ENCODE measurements at places on chromosomes 16 and 17.
A peak's percentile ranks its signal among the peaks of the same experiment; 100 is the strongest.

GRCh38 chr17:44115585-44116415, 7.6 kb downstream of the HDAC5 start:
- no peak for DNase-seq

DNA sequence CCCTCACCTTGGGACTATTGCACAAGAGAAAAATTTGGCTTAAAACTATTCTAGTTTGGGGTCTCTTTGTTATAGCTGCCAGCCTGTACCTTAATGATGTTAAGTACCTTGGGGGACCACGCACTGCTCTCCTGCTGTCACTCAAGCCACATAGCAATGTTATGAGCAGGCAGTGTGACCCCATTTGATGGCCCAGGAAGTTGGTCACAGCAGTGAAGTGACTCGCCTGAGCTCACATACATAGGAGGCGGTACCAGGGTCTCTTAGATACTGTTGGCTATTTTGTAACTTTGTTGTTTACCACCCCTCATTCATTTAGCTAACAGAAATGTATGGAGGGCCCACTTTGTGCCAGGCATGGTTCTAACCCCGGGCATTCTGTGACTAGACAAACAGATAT, 16.4 kb downstream of the KCNG4 start:
- no peak for DNase-seq

- peak; percentile 90 for DNase-seq
Observed at GRCh38 chr17:43125133-43125966, at the start of gene BRCA1. TSS of gene BRCA1 (minus strand) at chr17:43125364. CDS start at chr17:43124096, 1,268 bp downstream.

DNA sequence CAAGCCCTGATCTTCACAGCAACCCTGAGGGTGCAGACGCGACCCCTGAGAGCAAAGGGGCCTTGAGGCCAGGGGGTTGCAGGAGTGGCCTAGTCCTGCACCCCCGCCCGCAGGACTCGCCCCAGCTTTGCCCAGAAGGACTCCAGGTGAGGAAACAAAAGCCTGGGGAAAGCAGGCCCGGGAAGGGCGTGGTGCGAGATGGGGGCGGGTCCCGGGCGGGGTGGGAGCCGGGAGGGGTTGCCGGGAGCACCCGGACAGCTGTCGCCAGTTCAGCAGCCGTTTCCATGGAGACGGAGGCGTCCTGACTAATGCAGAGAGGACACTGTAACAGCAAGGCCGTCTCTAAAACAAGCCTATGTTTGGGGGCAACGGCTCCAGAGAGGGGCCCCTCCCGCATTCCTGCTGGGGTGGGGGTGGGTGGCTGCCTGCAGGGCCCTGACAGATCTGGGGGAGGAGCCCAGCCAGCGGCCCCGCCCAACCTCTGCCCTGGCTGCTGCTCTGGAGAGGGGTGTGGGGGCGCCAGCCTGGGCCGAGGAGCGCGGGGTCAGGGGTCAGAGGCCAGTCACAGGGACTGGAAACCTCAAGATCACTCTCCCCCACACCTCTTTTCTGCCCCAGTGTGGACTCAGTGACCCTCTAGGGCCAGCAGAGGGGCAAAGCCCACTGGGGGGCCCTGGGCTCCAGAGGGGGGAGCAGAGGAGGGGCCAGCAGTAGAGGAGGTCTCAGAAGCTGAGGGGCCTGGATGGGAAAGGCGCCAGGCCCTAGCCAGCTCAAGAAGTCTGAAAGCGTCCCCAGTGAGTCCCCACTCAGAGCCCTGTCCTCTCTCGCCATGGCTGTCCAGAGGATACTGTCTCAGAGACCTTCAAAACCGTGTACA, 3.1 kb upstream of the TPPP3 start:
- no peak for DNase-seq

GRCh38 chr16:19517424-19518089, 4.3 kb downstream of the GDE1 start:
- no peak for DNase-seq

GRCh38 chr16:17261197-17261858, 209.4 kb downstream of the XYLT1 start:
- no peak for DNase-seq

GRCh38 chr16:30724641-30725417, 23.4 kb upstream of the PHKG2 start:
- DNase-seq, result no peak

DNA sequence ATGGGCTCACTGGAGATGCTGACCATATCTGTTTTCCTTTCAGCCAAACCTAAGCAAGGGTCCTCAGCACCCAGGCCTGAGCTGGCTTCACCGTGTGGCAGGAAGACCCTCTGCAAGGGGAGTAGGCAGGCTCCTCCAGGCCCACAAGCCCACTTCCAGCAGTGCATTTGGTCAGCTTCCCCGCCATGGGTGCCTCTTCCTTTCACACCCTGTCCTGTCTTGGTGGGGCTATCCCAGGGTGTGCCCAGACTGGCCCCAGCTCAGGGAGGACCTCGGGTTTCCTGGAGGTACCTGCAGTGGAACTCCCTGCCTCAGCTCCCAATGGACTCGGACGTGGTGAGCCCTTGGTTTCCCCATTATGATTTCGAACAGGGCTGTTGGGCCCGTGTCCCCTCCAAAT, 12.7 kb upstream of the KRTAP17-1 start:
- no peak for DNase-seq

DNA sequence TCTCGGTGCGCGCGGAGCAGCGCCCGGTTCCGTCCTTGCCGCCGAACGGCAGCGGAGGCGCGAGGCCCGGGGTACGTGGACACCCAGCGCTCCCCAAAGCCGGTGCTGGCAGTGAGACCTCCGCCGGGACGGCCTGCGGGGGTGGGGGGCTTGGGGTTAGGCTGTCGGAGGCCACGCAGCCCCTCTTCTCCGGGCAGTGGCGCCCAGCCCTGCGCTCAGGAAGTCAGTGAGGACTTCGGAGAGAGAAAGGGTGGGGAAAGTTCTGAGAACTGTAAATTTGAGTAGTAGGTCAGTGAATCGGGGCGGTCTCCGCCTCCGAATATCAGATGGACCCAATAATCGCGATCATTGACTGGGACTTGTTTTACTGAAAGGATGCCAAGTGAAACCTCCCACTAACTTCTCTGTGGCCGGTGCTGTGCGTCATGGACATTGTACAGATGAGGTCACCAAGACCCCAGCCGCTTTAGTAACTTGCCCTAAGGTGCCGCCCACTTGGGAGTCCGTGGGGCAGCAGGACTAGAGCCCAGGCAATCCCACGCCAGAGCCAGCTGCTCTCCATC, 468 bp downstream of the IL4R start:
- DNase-seq, result no peak

GRCh38 chr16:88478889-88479792, 26.1 kb downstream of the ZFPM1 start:
- DNase-seq, result no peak

GRCh38 chr16:86092586-86093480, 193.9 kb downstream of the IRF8 start:
- no peak for DNase-seq

DNA sequence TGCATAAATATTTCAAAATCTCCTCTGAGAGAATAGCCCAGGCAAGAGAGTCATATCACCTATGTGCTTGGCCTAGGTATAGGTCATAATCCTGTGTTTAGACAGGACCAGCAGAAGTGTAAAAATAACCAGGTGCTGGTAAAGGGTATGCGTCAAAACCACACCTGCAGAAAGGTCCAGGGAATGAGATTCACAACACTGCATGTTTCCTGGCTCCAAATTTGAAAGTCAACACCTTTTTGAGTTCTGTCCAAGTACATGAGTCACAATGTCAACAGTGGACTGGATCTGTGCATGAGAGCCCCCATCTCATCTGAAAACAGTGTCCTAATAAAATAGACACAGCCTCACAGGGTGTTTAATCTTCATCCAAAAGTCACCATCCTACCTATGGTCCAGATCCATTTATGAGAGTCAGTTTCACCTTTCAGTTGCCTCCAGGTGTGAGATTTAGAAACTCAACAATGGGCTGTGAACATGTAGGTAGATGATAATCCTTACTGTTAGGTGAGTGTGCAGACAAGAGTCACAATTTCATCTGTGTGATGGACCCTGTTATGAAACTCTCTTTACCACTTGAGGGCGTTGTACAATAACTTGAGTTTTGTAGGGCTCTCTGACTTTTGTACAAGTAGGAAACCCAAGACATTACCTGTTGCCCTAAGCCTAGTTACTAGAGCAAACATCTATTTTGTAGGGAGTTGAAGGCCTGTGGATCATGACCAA, 2100.7 kb downstream of the TP53TG3F start:
- no peak for DNase-seq

GRCh38 chr17:44774271-44775135, 15.7 kb downstream of the ADAM11 start:
- peak; percentile 75 for DNase-seq

DNA sequence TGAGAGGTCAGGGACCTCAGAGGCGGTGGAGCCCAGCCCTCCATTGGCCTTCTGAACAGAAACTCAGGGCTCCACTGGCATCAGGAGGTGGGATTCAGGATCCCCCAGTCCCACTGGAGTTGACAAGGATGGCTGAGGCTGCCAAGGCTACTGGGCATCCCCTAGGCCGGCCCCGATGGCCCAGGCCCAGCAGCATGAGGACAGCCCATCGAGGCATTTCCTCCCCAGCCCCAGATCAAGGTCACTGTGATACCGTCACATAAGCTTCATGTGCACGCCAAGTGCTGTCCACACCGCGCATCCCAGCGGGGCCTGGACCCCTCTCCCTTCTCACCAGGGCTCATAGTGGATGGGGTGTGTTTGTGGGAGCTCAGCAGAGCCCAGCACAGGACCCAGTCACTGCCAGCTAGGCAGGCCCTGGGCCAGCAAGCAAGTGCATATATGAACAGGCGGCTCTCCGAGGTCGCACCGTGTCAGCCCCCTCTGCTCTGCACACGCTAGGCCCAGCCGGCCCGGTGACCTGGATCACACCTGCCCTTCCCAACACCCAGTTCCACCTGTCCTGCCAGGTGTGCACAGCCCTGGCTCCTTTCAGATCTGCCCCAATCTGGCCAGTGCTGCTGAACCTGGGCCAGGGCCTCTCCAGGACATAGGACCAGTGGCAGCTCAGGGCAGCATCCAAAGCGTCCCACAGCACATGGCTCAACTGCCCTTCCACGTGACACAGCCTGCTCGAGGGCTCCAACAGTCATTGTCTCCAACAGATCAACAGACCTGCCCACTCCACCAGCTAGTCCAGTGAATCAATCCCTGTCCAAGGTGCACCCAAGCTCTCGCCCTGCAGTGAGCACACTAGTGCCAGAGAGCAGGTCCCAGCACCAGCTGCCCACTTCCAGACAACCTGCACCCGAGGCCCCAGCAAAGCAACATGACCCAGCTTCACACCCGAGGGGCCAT, 32.8 kb upstream of the RASD1 start:
- DNase-seq, result no peak

DNA sequence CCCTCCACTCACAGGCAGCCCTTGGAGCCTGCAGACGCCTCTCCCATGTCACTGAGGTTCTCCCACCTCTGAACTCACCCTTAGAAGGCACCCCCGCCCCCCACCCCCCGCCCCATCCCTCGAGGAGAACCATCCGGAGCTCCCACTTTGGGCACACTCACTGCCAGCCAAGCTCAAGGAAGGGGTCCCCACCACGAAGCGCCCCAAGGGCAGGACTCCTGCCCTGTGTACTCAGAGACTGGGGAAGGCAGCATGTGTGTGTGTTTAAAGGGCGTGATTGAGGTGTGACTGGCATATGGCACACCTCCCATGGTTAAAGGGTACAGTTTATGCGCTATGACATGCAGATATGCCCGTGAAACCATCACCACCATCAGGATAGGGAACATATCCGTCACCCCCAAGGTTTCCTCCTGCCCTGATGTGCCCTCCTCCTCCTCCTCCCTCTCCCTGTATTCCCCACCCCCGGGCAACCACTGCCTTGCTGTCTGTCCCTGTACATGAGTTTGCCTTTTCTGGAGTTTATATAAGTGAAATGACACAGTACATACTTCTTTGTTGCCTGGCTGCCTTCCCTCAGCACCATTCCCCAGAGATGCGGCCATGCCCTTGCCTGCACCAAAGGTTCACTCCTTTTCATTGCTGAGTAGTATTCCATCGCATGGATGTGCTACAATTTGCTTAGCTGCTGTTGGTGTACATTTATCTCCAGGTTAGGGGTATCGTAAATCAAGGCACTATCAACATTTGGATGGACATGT, 14.0 kb upstream of the RBFOX3 start:
- no peak for DNase-seq

DNA sequence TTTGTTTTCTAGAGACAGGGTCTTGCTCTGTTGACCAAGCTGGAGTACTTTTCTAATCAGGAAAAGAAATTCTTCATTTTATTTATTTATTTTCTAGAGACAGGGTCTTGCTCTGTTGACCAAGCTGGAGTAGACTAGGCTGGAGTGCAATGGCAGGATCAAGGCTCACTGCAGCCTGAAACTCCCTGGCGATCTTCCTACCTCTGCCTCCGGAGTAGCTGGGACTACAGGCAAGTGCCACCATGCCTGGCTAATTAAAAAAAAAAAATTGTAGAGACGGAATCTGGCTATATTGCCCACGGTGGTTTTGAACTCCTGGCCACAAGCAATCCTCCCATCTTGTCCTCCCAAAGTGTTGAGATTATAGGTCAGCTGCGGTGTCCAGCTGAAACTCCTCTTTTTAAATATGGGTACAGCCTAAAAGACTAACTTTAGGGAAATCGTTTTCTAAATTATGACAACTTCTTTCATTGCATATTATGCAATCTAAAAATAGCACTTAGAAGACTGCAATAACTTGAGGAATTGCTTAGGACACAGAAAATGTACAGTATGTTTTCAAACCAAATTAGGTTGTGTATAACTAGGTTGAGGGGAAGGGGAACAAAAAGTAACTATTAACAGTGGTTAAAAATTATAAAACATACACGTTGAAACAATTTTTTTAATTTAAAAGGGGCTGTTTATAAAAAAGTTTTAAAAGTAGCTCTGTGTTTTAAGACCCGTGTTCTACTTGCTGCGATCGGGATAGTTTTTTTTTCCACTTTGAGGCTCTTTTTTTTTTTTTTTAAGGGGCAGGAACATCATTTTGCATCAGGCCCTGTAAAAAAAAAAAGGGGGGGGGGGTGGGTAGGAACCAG, 4.7 kb downstream of the PRAC1 start:
- DNase-seq, result no peak

GRCh38 chr17:63696381-63696961, 3.5 kb downstream of the LIMD2 start:
- DNase-seq, result no peak

DNA sequence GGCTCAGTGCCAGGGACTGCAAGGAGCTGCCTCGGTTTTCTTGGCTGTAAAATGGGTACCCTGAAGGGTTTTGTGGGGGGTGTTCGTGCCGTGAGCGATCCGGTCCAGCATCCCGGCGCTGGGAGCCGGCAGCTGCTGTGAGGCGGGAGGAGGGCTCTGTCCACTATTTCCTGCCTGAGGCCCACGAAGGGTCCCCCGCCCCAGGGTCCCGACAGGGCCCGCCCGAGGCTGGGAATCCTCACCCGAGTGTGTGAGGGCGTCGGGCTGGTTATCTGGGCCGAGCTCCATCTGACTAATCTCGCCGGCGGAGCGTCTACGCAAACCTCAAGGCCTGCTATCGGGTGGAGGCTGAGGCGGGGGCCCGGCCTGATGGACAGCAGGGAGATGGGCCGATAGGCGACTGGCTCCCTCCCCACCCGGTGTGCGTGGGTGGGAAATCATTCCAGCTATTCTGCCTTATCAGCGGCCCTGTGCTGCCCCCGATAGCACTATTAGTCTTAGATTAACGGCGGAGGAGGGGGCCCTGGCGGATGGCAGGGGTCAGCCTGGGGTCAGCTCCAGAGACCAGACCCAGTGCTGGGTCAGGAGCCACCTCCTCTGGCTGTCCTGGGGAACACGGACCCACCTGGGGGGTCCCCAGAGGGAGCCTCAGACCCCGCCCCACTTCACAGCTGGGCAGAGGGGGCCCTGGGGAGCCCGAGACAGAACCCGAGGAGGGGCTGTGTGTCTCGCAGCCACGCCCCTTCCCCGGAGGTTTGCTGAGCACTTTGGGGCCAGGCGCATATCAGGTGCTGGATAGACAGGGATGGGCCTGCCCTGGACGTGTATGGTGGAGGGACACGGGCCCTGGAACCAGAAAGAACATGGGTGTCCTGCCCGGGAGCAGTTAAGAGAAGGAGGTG, 44.7 kb downstream of the ZFPM1 start:
- DNase-seq, result no peak
